Substantia nigra (tissue), 51 donors: ENCODE measurements at places on chromosomes 1 and 21.

- no peak for DNase-seq
Observed at GRCh38 chr1:182054698-182055326, 6.7 kb downstream of the ZNF648 start.

- DNase-seq = no peak
Observed at GRCh38 chr1:203934027-203934426, 72.6 kb downstream of the SNRPE start.

DNA sequence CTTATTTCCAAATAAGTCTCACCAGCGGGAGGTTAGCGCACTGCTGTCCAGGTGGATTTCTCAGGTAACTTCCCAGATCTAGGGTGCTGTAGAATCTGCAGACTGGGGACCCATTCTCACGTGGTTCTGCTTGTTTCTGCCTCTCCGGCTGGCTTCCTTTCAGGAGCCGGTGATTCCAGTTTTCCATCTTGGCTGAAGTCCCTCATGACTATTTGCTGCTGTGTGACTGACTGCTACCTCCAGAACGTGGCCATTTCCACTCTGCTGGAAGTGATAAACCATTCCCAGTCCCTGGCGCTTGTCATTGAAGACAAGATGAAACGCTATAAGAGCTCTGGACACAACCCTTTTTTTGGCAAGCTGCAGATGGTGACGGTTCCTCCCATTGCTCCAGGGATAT lies 76.0 kb downstream of the DOP1B start:
- DNase-seq = no peak

- no peak for DNase-seq
Observed at GRCh38 chr1:204476563-204476962, 18.0 kb downstream of the PIK3C2B start.

DNA sequence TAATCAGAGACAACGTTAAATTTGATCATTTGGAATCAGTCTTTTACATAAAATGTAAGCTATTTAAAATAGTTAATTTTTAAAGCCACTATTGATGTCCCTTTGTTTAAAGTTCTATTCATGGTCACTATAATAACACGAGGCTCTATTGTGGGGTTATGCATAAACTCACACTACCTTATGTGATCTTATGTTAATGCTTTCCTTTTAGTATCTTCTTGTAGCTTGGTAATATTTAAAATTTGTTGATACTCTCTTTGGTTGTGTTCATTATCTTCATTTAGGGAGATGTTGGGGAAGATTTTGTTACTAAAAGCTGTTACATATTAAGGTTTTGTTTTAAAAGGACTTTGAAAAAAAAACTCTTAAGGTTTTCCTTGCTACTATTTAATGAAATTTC lies 1.2 kb downstream of the B3GALT2 start:
- no peak for DNase-seq

DNA sequence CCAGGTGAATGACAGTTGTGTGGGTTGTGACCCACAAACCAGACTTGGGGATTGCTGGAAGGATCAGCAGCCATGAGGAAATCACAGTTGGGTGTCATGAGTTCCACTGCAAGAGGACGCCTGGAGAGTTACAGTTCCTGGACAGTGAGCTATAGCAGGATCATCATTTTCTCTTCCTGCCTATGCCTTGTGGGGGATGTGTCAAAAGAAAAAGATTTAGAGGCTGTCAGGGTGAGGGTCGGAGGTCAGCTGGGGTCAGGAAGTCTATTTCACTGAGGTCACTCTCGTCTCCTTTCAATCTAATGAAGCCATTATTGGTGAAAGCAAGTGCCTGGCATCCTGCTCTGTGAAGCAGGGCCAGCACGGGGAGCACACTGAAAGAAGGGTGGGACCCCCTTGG lies 7.0 kb upstream of the LIN28A start:
- DNase-seq = no peak

GRCh38 chr1:90384193-90384592 lies 332.9 kb downstream of the BARHL2 start:
- DNase-seq = no peak

DNA sequence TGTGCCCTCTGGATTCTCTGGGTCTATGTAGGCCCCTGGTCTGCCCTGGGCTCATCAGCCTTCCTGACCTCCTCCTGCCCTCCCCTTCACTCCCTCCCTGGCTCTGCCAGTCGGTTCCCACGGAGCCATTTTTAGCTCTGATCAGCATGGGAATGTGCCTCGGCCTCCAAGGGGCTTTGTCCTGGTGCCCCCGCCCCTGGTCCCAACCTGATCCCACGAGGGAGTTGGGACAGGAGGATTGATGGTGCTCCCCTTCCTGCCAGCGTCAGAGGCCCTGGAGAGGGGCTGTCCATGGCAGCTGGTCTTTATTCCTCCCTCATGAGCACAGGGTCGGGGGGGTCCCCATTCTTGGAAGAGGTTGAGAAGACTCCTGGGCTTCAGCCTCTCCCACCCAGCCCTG lies 24.9 kb downstream of the ETNK2 start:
- DNase-seq = no peak

- no peak for DNase-seq
Observed at GRCh38 chr1:75725861-75726361, 1.4 kb downstream of the ACADM start.

GRCh38 chr21:45513003-45513717 lies 29.1 kb downstream of the SLC19A1 start:
- no peak for DNase-seq

DNA sequence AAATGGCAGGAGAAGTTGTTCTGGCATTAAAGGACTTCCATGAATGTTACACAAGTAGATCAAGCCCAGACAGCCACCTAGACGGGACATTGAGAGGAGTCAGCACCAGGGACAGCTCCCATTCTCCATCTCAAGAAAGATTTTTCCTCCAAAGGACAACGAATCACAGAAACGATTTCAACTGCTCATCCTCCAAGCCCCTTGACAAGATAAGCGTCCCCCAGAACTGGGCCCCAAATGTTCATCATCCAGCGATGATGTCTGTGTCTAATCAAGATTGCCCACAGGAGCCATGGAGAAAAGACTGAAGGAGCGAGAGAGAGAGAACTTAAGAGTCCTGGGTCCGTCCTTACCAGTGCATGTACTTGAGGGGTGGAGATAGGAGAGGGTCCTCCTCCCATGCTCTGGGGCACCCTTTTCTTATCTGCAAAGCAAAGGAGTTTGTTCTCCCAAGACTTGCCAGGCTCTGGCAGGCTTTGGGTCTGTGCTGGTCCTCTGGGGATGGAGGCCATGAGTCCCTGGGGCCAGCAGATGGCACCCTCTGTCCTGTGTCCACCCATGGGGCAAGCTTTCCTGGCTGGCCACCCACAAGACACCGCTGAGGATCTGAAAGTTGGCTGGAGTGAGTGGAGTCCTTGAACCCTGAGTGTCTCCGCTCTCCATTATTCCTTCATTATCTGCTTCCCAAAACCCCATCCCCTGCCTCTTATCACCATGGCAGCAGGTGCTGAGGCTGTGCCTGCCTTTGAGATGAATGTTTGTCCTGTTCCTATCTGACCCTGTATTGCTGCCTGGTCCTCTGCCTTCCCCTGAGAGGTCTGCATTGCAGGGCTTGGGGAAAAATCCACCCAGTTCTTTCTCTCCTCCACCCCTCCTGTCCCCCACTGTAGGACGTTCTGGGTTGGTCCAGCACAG lies 164.6 kb downstream of the ACTL8 start:
- DNase-seq = peak; percentile 10

GRCh38 chr21:17053321-17053720 lies 459.5 kb upstream of the CXADR start:
- DNase-seq = no peak

GRCh38 chr1:61501971-61502916 lies 222.7 kb downstream of the TM2D1 start:
- no peak for DNase-seq

GRCh38 chr21:26118938-26119540 lies 51.5 kb downstream of the APP start:
- DNase-seq = no peak

- no peak for DNase-seq
Observed at GRCh38 chr1:13824626-13825025, 124.6 kb downstream of the PRDM2 start.

- DNase-seq = no peak
Observed at GRCh38 chr1:109610609-109611307, 8.7 kb downstream of the GNAT2 start.

GRCh38 chr1:182563095-182563494 lies 26.0 kb downstream of the RNASEL start:
- DNase-seq = no peak

DNA sequence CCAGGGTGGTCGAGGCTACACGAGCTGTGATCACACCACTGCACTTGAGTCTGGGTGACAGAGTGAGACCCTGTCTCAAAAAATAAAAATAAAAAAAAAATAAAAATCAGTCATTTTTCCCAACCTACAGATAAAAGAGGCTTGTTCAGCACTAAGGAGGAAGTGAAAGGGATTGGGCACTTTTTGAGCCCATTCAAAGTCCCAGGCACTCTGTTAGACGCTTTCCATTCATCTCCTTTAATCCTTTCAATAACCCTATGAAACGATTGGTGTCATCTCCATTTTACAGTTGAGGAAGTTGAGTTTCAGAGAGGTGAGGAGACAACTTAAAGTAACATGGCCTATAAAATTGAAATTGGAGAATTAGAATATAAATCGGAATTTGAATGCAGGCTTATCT lies 10.4 kb upstream of the AGO4 start:
- DNase-seq = no peak

DNA sequence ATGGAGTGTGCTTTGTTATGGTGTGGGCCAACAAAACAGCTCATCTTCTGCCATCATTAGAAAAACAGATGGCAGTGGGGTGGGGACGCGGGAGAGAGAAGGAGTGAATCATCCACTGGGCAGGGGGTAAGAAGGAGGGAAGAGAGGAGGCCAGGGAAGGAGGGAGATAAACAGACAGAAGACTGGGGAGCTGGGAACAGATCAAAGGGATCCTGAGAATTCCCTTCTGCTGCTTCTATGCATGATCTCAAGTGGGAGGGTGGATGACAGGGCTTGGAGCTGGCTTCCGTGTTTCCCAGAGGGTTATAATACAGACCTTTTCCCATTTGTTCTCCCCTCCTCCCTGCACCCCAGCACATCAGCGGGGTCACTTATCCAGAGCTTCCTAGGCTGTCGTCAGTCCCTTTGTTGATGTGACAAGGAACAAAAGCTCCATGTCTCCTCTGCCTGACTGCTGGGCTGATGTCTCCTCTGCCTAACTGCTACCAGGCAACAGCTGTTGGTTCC lies 338.6 kb downstream of the PAPPA2 start:
- no peak for DNase-seq

- DNase-seq = no peak
Observed at GRCh38 chr1:22447621-22448111, 4.0 kb upstream of the ZBTB40 start.

DNA sequence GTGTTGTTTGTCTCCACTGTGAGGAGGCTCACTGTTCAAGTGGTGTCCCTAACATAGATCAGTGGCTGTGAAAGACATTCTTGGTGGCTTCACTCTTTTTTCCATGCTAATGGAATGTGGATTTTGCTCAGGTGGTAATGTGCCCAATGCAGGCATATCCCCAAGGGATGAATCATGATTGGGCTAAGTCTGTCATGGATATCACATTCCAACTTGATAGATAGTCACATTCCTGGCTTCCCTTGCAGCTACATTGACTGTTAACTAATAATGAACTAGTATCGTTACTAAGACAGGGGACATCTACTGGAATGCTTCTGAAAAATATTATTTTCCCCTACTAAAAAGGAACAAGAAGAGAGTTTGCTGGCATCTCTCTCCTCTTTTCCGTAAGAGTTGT lies 86.3 kb upstream of the SOD1 start:
- no peak for DNase-seq

DNA sequence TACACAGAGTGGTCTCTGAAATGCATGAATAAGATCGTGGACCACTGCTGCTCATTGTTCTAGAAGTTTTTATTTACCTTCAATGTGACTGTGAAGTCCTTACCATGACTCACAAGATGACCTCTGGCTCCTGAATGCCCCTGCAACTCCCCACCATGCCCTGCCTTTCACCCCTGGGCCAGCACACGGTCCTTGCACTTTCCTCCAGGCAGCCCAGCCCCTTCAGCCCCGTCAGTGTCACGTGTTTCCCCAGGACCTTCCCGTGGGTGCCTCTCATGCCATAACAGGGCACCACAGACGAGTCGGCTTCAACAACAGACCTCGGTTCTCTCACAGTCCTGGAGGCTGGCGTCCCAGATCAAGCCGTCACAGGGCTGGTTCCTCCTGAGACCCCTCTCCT lies 62.1 kb downstream of the B3GALT5 start:
- DNase-seq = no peak

- no peak for DNase-seq
Observed at GRCh38 chr1:220368352-220369265, 96.4 kb upstream of the RAB3GAP2 start.

- no peak for DNase-seq
Observed at GRCh38 chr1:159817276-159818041, 9.2 kb upstream of the SLAMF8 start.

- DNase-seq = no peak
Observed at GRCh38 chr1:64184003-64184440, 19.4 kb upstream of the UBE2U start.

DNA sequence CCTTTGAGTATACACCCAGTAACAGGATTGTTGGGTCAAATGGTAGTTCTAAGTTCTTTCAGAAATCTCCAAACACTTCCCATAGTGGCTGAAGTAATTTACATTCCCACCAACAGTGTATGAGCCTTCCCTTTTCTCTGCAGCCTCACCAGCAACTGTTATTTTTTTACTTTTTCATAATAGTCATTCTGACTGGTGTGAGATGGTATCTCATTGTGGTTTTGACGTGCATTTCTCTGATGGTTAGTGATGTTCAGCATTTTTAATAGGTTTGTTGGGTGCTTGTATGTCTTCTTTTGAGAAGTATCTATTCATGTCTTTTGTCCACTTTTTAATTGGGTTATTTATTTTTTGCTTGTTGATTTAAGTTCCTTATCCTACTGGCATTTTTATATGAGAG lies 26.4 kb upstream of the LAMC1 start:
- DNase-seq = no peak

DNA sequence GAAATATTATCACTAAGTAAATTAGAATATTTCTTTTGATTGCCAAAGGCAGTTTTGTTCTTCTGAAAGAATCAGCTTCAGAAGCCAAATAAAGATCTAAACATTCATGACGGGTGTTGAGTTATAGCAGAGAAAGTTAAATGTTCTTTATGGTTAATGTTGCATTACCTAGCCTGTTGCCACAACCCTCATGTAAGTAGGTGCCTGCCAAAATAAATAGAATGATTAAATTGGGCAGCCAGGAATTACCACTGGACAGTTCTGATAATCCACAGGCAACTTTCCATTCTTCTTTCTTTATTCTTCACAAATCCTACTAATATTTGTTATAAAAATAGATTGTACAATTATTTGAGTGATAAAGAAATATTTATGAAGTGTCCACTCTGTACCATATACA lies 217.9 kb upstream of the NRIP1 start:
- no peak for DNase-seq

DNA sequence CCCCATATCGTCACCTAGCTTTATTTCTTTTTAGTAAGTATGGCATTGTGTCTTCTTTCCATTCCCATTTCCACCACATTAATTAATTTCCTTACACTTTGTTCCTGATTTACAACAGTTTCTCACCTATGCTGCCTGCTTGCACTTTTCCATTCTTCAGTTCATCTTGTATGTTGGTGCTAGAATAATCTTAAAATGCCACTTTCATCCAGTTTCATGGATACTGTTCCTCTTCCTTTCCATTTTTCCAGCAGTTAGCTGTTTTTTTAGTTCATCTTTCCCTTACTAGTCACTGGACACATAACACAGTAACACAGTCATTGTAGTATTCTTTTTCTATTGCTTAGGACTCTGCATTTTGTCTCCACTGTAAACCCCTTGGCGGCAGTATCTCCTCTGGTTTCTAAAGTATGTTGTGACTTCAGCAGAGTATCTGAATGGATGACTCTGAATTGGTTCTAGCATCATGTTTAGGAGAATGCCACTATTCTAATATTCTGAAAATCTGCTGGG lies 2.1 kb downstream of the CDC7 start:
- DNase-seq = no peak
